ENCODE measurements at places on chromosomes 16 and 17. TPM values are rescaled to one million over a fixed set of nuclear protein-coding genes. Genes with fewer than 3 reads are reported as not detected.

DNA sequence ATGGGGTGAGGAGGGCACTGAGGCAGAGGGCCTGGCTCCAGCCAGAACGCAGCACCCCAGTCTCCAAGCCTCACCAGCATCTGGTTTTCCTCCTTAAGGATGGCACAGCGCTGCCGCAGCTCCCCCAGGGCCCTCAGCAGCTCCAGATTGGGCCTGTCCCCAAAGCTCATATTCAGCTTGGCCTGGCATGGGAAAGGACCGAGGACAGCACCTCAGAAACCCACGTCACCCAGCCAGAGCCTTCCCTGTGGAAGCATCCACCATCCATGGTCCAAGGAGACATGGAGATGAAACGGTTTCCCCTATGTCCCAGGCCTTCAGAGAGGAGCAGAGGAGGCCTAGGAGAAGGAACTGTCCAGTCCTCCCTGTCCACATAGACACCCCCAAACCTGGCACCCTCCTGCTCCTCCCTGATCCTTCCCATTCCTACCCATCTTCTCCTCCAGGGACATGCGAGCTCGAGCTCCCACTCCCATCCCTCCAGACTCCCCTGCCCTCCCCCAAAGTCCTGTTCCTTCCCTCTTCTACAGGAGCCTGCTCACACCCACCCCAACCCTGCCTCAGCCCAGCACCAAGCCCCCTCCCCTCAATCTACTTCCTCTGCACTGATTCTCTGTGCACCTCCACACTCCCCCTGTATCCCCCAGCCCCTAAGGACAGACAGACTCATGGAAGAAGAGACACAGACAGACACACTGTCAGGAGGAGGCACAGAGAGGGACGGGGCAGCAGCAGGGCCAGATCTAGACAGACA lies 1.8 kb downstream of the TSPOAP1 start:
- DNase-seq, result no peak

GRCh38 chr16:60582528-60582927 lies 1453.7 kb downstream of the CDH8 start:
- DNase-seq, result no peak

DNA sequence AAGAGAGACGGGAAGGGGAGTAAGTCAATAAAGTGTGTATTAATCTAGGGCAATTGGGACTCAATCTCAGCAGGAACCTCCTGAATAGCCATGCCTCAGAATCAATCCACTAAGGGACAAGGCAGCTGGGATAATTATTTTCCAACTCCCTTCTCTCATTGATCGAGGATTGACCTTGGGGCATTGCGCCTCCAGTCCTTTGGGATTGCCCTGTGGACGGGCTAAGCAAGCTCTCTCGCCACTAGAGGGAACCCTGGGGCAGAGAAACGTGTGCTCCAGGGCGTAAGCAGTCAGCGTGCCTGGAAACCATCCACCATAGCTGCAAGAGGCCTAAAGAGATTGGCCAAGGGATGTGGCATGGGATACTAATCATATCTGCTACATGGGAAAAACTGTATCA lies 53.9 kb upstream of the ERCC4 start:
- peak; percentile 67 for DNase-seq

GRCh38 chr17:3590231-3590630 lies 19.0 kb downstream of the TRPV1 start:
- no peak for DNase-seq

DNA sequence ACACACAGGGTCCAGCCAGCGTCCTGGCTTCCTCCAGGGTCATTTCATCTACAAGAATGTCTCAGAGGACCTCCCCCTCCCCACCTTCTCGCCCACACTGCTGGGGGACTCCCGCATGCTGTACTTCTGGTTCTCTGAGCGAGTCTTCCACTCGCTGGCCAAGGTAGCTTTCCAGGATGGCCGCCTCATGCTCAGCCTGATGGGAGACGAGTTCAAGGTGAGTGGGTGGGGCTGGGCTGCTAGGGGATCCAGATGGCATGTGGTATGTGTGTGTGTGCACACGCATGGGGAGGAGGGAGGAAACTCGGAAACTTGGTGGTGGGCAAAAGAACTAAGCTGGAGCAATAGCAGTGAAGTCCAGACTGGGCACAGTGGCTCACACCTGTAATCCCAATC lies 11.5 kb downstream of the CETP start:
- no peak for DNase-seq

GRCh38 chr16:69083306-69083941 lies 22.0 kb upstream of the HAS3 start:
- DNase-seq, result no peak

The TP53TG3B gene
- not detected for total RNA-seq

DNA sequence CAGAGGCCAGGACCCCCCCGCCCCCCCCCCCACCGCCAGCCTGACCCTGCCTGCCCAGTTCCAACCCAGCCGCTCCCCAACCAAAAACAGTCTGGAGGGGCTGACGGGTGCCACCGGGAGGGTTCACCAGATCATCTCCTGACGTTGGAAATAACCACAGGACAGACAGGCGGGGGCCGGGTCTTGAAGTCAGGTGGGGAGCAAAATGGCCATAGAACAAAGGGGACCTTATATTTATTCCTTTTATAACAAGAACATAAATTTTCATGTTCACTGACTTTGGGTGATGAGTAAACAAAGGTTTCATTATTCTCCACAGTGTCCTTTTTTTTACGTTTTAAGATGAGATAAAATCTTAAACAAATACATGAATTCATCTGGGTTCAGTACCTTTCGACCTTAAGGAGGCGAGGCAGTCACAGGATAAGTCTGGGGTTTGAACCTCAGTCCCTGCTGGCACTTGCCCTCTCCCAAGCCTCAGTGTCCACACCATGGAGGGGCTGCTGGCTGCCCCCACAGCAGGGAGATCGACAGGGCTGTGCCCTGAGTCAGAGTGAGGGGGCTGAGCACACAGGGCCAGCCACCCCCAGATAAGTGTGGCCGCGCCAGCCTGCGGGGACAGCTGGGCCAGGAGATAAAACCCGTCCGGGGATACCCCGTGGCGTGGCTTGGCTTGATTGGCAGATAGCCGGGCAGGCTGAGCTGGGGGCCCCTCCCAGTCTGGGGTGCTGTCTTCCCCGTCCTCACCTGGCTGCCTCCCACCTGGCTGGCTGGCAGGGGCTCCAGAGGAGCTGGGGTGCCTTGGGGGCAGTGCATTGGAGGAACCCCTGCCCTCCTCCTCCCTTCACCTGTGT lies 15.0 kb downstream of the SLC7A5 start:
- peak; percentile 20 for DNase-seq

DNA sequence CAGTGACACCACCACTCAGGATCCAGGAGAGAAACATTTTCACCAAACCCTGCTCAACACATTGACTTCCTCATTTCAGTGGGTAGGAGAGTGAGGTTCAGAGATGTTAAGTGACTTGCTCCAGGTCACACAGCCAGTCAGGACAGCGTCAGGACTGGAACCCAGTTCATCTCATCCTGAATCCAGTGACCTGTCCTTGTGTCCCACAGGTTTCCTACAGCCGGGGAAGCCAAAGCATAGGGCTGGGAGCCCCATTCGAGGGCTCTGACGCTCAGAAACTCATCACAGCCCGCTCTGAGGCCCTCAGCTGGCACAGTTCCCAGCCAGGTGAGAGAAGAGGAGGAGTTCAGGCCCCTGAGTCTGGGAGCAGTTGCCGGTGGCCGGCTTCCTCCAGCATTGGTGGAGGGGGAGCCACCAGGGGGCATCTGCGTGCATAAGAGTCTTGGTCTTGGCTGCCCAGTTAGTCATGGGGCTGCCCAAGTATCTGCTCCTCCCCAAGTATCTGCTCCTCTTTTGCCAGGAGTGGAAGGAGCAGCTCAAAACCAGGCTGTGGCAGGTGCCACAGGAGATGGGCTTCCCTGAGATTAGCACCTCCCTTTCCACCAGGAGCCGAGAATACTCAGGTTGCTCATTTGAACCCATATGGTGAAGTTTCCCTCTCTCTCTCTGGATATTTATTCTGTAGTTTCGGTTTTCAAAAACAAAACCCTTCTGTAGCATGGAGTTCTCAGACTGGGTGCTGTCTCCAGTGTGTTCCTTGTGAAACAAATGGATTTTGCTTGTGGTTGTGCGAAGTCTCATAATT lies 56.0 kb downstream of the TNFRSF13B start:
- DNase-seq, result peak; percentile 50

GRCh38 chr16:28098959-28099945 lies 35.7 kb upstream of the GSG1L start:
- DNase-seq, result no peak

DNA sequence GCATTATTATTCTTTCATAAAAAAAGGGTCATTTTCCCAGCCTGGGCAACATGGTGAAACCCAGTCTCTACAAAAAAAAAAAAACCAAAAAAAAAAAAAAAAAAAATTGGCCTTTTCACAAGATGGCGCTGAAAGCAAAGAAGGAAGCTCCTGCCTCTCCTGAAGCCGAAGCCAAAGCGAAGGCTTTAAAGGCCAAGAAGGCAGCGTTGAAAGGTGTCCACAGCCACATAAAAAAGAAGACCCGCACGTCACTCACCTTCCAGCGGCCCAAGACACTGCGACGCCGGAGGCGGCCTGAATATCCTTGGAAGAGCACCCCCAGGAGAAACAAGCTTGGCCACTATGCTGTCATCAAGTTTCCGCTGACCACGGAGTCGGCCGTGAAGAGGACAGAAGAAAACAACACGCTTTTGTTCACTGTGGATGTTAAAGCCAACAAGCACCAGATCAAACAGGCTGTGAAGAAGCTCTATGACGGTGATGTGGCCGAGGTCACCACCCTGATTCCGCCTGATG lies 4.9 kb upstream of the PGAP6 start:
- DNase-seq, result no peak

Measured in bronchial epithelial cell (primary cell).